ENCODE measurements at places on chromosomes 1 and 21.

DNA sequence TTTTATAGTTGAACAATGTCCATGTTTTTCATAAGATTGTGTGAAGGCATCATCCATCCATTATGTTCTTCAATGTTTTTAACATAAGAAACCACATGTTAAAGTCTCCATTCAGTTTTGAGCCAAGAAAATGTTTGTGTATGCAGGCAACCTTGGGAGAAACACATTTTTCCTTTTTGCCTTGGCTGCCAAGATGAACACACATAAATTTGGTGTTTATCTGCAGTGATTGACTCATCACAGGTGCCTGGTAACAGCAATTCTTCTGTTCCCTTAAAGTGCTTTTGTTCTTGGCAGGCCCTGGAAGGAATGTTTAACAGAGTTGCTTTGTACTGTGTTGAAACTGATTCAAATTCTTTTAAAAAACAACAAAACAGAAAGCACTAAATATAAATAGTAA lies 709.9 kb upstream of the ADGRL4 start:
- no peak for DNase-seq

GRCh38 chr1:168585191-168585590 lies 8.8 kb downstream of the XCL1 start:
- DNase-seq, result no peak

- DNase-seq, result no peak
Measured at GRCh38 chr1:61332796-61333195, 250.4 kb downstream of the NFIA start.

DNA sequence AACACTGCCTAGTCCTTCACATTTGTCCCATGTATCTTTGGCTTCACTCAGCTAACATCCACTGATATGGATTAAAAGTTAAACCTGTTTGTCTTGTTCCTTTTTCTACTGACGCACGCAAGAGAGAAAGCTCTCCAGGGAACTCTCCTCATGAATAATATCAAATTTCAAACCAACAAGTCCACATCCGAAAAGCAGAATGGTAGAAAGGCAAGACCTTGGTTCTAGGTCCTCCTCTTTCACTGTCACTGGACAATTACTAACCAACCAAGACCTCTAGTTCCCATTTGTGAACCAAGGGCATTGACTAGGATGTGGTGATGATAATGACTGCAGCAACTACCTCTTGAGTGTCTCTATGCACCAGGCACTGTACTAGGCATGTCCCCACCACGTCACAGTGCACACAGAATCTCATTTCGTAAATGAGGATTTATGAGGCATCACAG lies 8.4 kb downstream of the PLPP3 start:
- DNase-seq, result no peak

DNA sequence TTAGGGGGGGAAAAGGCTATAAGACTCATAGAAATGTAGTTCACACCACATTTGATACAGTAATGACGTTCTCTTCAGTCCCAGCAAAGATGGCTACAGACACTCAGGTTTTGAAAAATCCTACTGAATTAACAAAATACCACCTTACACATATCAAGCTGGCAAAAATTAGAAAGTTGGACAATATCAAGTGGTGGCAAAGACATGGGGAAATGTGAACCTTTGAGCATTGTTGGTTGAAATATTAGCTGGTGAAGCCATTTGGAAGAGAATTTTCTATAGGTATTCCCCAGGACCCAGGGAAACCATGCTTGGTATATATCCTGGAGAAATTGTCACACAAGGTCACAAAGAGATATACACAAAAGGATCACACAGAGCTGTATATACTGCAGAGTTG lies 163.0 kb downstream of the ADSS2 start:
- DNase-seq, result no peak

DNA sequence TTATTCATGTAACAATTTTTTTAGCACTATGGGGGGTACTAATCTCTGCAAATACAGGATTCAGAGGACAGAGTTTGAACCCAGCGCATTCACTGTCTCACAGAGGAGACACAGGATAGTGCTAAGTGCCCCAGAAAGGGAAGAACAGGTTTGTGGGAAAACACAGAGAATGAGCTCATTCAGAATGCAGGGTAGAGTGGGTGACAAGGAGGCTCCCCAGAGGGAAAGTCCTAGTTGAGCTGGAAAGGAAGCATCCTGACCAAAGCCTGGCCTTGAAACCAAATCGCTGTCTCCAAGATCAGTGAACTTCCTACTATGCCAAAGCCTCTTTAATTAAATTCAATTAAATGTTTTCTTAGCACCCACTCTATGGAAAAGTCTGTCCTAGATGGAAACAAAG lies 19.0 kb upstream of the RGS2 start:
- no peak for DNase-seq

DNA sequence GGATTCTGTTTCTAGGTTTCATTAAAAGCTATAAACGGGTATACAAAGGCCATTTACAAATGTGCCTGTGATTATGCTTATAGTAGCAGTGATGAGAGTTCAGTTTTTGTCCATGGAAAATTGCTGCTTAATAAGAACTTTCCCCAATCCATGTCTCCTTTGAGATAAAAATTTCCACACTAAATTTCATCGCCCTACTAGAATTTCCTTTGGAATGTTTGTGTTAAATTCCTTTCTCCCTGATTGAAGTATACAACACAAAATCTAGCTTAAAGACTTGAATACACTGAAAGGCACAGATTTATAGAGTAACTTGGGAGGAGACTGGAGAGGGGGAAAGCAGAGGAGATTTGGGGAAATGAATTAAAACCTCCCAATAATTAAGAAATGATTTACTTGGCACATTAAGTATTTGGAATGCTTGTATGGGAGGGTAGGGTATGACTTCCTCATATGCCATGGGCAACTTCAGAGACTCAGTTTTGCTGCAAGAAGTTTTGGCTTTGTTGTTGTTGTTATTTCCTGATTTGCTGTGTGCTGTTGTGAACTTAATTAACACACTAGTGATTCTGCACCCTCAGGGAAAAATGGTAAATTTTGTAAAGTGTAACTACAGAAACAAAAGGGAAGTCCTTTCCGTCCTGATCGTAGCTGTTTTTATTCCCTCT lies 157.6 kb upstream of the LMO4 start:
- DNase-seq, result no peak

DNA sequence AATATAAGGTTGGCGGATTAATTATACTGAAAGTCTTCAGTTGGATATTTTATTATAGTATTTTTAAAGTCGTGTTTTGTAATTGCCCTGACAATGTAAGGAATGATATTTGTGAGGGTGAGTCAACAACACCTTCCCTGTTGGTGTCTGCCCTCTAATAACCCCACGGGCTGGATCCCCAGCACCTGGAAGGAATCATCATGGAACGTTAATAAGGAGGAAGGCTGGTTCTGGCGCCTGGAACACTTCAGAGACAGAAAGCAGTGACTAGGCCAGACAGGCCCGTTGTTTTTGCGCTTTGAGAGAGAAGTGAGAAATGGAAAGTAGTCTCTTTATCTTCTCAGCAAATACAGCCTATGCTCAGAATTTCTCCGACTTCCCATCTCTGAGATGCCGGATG lies 31.6 kb downstream of the TEX35 start:
- no peak for DNase-seq

GRCh38 chr1:245822996-245823395 lies 668.2 kb downstream of the KIF26B start:
- no peak for DNase-seq

DNA sequence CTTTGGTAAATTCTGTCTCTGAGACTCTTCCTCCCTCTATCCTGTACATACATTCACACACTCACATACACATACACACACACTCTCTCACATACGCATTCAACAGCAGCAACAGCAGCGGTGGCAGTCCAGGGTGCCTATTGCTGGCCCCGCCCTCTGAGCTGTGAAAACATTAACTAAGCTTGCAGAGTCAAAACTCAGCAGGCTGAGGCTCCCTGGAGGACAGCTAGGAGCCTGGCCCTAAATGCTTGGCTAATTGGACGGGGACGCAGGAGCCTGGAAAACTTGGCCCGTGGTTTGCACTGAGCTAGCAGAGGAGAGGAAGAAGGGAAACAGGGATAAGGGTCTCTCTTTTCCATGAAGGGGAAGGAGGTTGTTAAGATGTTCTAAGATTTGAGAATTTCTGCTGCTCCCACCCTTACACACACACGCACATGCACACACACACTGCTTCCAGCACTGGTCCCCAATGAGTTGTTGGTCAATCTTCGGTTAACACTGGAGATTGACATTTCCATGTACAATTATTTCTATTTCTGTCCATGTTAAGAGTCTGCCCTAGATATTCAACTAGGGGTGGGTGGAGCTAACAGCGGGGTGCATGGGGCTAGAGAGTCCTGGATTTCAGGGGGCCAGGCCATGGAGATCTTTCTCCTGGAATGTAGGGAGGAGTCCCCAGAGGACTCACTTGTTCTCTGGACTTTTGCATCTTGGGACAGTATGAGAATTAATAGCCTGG lies 94.2 kb downstream of the PLXNA2 start:
- no peak for DNase-seq

Measured in MM.1S (cell line).